ENCODE measurements at places on chromosomes 5 and 9. TPM values are rescaled to one million over a fixed set of nuclear protein-coding genes. Genes with fewer than 3 reads are reported as not detected.

Gene CLPTM1L
- 188 TPM for total RNA-seq

Gene QRFP
- not detected for total RNA-seq

Gene TAS2R1
- total RNA-seq: not detected

Gene TRAPPC13
- total RNA-seq: 17.3 TPM

Gene MRPL22
- 61.5 TPM for total RNA-seq

Gene LCN12
- 2.5 TPM for total RNA-seq

Gene AQP7
- 0.26 TPM for total RNA-seq

Gene MLANA
- not detected for total RNA-seq

Gene PRR7
- 39.2 TPM for total RNA-seq

Gene CARD9
- total RNA-seq: 1.7 TPM

Gene UBE2B
- 97.8 TPM for total RNA-seq

Gene RAB3C
- total RNA-seq: not detected

Gene ANKRD20A1
- total RNA-seq: 1.9 TPM

Gene PTRH1
- total RNA-seq: 13.8 TPM

All from Panc1 (cell line).